ENCODE measurements at places on chromosomes 5 and 9. TPM values are rescaled to one million over a fixed set of nuclear protein-coding genes. Genes with fewer than 3 reads are reported as not detected.

- no peak for DNase-seq
Measured at GRCh38 chr5:63456279-63456678, 506.0 kb downstream of the HTR1A start.

DNA sequence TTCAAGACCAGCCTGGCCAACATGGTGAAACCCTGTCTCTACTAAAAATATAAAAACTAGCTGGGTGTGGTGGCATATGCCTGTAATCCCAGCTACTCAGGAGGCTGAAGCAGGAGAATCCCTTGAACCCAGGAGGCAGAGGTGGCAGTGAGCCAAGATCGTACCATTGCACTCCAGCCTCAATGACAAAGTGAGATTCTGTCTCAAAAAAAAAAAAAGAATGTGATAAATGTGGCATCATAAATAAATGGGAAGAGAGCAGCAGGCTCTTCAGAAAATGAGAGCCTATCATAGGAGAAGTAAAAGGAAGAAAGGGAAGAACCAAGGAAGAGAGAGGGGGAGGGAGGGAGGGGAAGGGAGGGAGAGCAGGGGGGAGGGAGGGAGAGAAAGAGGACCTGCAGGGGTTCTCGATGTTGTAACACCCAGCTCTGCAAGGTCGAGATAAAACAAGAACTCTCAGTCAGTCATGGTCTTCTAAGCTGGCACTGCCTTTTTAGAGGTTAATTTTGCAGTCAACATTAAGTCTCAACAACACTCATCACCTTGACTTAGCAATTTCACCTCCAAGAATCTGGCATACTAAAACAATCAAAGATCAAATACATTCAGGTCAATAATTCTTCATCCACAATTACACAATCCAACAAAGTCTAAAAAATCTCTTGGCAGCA lies 68.7 kb upstream of the SIMC1 start:
- DNase-seq = no peak

DNA sequence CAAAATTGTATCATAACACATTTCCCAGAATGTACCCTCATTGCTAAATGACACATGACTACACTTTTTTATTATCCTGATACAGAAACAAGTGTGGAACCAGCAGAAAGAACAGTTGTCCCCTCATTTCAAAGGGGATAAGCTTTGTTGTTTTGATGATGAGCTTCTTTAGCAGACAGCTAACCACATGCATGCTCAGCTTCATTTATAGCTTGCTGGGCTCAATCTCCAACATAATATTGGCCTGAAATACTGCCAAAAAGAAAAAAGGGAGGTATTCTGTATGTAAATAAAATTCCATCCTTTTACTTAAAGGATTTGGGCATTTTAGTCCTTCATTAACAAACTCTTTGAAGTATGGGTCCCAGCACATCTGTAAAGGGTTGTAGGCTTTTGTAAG lies 120.4 kb downstream of the SPATA31D1 start:
- DNase-seq = no peak

PAX5 gene
- 0.24 TPM for polyA plus RNA-seq

Data from right lung (tissue), 10 donors.